ENCODE measurements at places on chromosomes 2 and 18. TPM values are rescaled to one million over a fixed set of nuclear protein-coding genes. Genes with fewer than 3 reads are reported as not detected.

The ATP6V1C2 gene
- polyA plus RNA-seq: 4.8 TPM

DNA sequence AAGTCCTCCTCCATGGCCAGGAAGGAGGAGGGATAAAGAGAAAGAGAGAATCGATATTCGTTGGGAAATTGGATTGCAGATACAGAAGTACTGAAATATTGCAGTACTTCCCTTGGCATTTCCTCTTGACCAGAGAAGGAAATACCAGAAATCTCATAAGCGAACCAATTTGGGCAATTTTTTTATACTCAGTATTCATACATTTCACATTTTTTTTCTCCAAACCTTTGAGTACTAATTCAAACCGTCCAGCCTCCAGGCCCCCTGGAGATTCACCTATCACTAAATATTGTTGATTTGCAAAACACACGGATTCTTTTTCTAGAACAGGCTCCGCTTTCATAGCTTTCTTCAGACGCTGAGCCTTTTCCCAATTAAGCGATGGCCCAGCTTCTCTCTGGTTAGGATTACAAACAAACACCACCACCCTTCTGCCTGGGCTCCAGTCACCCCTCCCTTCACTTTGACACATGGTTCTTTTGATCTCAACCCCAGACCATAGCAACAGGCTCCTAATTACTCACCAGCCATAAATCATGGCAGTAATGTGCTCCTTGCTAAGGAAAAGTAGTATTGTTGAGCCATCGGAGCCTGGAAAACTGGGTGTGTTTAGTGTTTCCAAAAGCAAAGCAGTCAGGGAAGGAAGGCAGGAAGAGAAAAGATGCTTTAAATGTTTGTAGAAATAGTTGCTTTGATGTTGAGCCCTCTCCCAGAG is 138.4 kb upstream of the CCDC68 start:
- peak; percentile 81 for DNase-seq

The DIPK1C gene
- polyA plus RNA-seq: 0.32 TPM

DNA sequence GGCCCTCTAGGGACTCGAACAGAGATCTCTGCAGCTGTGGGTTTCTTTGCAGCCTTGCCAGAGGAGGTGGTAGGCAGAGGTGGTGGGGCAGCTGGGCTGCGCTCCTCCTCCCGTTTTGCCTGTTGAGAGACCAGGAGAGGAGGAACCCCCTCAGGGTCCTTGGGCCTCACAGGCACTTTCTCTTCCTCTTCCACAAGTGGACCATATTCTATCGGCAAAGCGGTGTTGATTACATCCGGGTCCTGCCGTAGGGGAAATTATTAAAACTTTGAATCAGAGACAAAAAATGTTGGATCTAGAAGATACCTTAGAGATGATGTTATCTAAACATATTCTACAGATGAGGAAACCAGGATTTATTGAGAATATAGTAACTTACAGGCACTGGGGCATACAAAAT is 78.5 kb downstream of the CLIP4 start:
- no peak for DNase-seq

The RAB12 gene
- 39.1 TPM for polyA plus RNA-seq

- DNase-seq: no peak
These were observed 78.4 kb upstream of the CTDP1 start for GRCh38 chr18:79601234-79601633.
